ENCODE measurements at places on chromosomes 2 and 18.

DNA sequence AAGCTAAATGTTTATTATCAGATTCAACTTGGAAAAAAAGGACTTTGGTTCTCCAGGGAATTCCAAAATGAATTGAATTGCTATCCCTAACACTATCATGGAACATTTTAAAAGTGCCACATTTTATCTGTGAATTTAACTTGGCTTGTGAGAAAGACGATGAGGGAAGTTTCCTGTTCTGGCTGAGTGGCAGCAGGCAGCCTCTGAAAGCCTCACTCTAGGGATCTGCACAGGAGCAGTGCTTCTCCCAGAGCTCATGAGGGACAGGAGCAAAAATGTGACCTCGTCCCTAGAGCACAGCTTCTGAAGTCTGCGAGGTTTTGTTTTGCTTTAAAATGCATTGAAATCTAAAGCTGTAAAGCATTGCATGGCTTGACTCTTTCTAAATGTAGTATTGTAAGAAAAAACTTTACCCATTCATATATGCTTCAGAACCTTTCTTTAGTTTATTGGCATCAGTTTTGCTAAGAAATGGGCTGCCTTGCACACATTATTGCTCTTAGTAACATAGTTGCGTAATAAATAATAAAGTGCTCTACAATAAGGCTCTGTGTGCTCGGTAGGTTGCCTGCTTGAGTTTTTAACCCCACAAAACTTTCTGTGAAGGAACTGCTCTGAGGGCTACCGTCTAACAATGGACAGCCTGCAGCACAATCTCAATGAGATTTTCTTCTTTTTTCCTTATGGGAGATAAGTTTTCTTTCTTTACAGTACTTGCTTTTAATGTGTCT lies 136.2 kb upstream of the CDCA7 start:
- DNase-seq: no peak

DNA sequence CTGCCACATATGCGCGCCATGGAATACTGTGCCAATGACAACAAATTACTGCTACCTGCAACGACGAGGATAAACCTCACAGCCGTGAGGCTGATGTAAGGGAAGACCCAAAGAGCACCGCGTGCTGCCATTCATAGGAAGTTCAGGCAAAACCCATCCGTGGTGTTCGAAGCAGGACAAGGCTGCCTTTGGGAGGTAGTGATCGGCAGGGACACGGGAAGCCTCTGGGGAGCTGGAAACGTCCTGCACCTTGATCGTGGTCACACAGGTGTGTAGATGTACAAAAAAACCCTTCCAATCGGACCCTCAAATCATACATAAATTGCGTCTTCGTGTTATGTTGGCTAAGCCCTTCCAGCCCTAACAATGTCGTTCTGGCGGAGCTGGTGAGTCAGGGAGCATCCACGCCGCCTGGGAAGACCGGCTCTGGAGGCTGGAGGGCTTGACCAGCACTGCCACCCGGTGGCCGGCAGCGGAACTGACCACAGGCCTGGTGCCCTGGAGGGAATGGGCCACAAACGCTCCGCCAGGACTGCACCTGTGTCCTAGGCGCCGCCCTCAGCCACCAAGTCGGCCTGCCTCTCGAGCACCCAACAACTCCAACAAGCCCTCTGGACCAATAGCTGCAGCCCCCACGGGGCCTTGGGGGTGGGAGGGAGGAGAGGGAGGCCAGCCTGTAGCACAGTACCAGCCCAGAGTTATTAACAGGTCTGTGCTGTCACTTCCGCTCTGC lies 4.1 kb upstream of the NEURL3 start:
- DNase-seq: peak; percentile 90

- DNase-seq: no peak
Observed at GRCh38 chr2:162337868-162338267, 6.1 kb upstream of the GCA start.

- DNase-seq: no peak
Observed at GRCh38 chr2:8609357-8609811, 72.5 kb upstream of the ID2 start.

DNA sequence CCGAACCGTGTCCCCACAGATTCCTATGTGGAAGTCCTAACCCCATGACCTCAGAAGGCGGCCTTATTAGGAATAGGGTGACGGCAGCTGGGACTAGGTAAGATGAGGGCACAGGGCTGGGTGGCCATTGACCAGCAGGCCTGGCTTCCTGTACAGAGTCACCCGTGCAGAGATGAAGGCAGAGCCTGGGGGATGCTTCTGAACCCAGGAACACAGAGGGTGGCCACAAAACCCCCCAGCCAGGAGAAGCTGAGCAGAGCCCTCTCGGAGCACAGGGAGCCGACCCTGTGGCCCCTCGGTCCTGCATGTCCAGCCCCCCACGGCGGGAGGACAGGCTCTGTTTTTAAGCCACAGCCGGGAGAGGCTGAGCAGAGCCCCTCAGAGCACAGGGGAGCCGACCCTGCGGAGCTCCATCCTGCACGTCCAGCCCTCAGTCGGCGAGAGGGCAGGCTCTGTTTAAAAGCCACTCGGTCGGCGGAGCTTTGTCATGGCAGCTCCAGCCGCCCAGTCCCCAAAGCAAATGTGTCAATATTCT lies 2.7 kb downstream of the PDCD1 start:
- no peak for DNase-seq

GRCh38 chr2:162217598-162217997 lies 25.6 kb downstream of the FAP start:
- no peak for DNase-seq

DNA sequence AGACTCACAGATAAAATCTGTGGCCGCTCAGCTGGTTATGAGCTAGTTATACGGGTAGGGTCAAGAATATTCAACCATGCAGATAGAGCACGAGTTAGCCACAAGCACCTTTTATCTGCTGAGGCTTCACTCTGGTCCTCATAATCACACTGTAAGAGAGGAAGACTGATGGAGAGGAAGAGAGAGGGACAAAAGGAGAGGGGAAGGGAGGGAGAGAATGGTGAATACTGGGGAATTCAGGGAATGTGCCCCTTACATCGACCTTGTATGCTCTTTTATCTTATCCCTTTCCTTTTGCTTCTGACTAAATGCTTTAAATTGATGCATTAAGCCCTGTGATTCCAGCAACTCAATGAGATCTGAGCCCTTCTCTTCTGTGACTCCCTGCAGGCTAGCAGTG lies 333.1 kb downstream of the DSEL start:
- DNase-seq: no peak

GRCh38 chr2:46535360-46535759 lies 56.0 kb downstream of the TMEM247 start:
- DNase-seq: no peak

DNA sequence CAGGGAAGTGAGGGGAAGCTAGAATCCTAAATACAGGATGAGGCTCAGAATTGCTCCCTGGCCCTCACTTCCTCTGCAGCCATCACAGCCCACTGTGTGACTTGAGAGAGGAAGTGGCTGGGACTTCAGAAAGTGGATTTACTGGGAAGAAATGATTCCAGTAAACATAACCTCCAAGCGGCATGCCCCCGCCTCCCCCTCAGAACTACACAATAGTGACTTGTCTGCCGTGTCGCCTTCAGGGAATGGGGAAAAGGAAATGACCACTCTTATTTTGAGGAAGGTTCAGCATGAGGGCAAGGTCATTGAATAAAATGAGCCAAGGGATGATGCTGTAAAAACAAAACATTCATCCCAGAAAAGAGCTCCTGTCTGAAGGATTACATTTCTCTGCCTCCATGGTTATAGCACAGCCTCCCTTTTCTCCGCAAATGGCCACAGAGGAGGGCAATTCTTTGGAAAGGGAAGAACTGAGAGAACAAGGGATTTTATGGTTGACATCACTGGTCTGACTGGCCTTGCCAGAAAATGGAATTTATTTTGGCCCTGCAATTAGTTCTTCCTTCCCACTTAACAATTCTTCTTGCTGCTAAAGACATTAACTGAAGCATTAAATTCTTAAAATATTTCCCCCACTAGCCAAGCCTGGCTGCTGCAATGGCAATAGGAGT lies 78.9 kb upstream of the DAPL1 start:
- DNase-seq: no peak

GRCh38 chr2:170911314-170911889 lies 17.7 kb upstream of the GORASP2 start:
- no peak for DNase-seq

DNA sequence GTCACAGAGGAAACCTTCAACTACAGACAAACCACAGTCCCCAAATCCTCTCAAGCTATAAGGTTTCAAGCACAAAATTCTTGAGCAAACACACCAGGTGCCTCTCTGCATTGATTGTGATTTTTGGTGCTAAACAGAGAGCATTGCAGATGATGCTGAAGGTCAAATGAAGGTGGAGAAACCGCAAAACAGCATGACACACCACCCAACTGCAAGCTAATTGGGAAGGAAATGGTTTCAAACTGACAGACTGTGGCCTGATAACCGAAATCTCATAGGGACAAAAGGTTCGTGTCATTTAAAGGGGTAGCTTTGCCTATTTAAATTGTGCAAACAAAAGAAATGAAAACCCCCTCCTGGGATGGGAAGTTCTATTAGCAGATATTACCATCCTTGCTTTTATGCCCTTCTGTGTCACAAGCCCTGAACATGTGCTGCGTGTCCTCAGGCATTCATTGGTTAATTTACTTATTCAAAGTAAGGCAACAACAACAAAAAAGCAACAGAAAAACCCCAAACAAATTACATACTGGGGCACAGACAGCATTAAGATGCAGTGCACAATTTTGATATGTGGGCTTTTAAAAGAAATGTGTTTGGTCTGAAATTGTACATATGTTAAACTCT lies 154.9 kb downstream of the AQP4 start:
- no peak for DNase-seq

DNA sequence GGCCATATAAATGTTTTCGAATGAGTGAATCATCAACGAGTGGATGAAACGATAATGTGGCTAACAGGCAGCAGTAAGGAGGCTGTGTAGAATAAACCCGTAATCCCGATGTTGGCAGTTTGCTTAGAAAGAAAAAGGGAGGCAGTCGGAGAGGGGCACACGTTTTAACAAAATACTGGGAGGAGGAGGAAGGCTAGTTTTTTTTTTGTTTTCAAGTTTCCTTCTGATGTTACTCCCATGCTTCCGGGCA lies 476 bp upstream of the MSH2 start:
- DNase-seq: peak; percentile 34

GRCh38 chr18:30828700-30829099 lies 213.8 kb downstream of the DSC3 start:
- peak; percentile 52 for DNase-seq

GRCh38 chr2:235951982-235952381 lies 216.2 kb downstream of the GBX2 start:
- peak; percentile 4 for DNase-seq

DNA sequence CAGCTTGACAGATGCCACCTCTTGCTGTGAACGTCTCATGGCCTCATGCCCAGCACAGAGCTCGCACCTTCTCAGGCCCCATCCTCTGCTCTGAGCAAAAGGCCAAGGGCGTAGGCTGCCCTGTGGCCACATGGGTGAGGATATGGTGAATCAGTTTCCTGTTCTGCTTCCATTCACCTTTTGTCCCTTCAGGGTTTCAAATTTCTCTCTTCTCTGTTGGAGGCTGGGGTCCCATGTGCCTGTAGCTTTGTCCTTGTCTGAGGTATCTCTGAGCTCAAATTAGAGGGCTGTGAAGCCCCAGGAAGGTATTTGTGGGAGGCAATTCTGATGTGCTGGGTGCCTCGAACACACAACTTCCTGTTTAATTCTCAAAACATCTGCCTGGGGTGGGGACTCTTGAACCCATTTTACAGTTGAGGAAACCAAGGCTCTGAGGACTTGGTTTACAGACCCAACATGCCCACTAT lies 29.0 kb downstream of the ZAP70 start:
- DNase-seq: no peak

DNA sequence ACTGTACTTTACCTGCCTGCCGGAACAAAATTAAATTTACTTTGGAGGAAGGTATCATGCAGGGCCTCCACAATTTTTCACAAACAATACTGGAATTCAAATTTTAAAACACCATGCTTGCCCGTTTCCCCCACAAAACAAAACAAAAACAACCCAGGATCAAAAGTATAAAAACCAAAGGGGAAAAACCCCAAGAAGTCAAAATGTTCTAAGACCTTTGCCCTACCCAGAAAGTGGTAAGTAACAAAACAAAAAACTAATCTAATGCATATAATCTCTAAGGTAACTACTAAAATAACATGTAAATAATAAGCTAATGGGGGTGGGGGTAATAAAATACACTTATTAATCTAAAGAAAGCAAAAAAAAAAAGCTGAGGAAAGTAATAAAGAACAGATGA lies 60.5 kb downstream of the CUL3 start:
- DNase-seq: no peak

DNA sequence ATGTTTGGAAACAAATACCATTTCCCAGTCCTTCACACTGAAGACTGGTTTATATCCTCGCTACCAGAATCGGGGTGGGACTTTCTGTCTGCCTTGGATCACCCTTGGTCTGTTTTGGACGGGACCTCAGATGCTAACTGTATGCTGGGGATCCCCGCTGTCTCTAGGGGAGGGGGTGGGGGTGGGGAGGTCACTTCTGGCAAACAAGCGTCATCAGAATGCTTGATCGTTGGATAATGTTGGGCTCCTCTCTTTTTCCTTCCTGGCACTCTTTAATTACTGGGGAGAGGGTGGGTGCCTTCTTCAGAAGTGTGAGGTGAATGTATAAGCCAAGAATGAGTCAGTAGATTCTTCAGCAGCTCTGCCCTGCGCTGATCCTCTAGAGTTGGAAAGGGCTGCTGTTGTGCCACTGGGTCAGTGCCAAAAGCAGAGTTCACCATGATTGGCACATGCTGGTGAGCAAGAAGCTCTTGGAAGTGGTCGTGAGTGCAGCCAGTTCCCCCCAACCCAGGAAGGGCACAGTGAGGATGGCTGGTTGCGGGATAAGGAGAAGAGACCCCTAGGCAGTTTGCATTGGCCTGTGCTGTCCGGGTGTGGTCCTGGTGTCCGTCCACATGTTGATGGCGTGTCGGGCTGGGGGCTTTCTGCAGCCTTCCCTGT lies 32.2 kb downstream of the DGKD start:
- peak; percentile 47 for DNase-seq

GRCh38 chr2:34229998-34230397 lies 630.9 kb upstream of the FAM98A start:
- no peak for DNase-seq

- DNase-seq: no peak
Observed at GRCh38 chr2:29215073-29215472, 99.9 kb downstream of the CLIP4 start.

DNA sequence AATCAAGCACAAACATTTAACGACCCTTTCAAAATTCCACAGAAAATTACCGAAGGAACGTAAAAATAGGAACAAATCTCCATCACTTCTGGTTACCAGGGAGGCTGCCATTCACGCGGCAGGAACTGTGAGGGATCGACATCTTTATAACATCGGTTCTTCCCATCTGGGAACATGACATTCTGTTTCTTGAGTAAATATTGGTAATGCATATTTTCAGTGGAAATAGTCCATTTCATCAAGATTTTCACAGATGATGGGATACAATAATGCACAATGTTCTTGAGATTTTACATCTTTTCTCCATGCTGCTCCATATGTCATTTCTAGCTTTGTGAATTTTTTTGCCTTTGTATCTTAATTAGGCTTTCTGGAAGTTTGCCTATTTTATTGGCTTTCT lies 10.0 kb downstream of the ADD2 start:
- DNase-seq: no peak

- peak; percentile 37 for DNase-seq
Observed at GRCh38 chr2:85503851-85504777, 34.9 kb upstream of the MAT2A start.

All from epithelial cell of esophagus (primary cell).